ENCODE measurements at places on chromosomes 1 and 21.
A peak's percentile ranks its signal among the peaks of the same experiment; 100 is the strongest.

GRCh38 chr21:29621525-29621924 is 318.3 kb downstream of the GRIK1 start:
- DNase-seq, result no peak

- DNase-seq, result peak; percentile 21
Measured at GRCh38 chr1:13807209-13807608, 107.2 kb downstream of the PRDM2 start.

GRCh38 chr1:212355230-212355969 is 59.3 kb downstream of the PACC1 start:
- no peak for DNase-seq

DNA sequence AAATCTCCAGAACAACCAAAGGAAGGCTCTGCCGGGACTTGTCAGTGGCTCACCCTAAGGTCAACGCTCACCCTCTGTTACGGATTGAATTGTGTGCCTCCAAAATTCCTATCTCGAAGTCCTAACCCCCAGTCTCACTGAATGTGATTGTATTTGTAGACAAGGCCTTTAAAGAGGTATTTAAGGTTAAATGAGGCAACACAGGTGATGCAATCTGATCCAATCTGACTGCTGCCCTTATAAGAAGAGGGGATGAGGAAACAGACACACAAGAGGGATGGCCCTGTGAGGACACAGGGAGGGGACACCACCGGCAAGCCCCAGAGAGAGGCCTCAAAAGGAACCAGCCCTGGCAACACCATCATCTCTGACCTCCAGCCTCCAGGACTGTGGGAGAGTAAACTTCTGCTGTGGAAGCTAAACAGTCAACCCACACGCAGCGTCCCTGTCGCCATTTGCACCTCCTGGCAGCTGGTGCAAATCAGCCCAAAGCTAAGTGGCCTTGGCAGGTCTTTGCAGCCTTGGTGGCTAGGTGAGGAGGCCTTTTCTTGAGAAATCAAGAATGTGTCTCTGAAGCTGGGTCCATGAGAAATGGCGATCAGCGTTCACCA is 24.2 kb downstream of the UBASH3A start:
- DNase-seq, result no peak

DNA sequence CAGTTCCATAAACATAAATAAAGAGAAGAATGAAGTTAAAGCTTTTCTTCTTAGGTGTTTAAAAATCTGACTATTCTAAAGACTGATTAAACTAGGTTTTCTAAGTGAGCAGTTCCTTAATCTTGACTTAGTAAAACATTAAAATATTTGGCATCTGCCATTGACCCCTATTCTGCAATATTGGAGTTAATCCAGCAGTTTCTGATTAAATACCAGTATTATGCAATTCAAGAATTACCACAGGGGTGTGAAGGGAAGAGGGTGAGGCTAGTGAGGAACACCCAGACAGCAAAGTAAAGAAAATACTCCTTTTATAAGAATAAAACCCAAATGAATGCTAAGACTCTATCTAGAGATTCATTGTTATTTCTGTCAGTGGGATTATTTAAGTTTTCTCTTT is 40.9 kb downstream of the CLIC4 start:
- no peak for DNase-seq

DNA sequence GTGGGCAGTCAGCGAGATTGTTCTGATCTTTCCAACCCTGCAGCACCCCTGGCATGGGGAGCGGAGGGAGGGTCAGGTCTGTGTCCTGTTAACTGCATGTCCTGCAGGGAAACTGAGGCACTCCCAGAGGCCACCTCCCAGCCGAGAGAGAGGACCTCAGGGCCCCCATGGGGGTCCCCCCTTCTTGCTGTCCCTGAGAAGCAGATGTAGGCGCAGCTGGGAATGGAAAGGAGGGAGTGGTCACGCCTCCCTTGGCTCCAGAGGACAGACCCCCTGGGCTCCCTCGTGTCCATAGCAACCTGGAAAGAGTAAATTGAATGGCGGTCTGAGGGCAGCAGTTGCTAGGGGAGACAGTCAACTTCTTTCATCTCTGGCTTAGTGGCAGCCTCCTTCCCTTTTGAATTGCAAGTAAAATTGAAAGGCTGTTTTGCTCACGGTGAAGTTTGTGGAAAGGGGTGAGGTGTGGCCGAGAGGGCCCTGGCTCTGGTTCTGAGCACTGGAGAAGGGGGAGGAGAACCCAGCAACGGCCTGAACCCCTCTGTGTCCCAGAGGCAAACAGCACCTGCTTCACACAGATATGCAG is 4.9 kb downstream of the CROCC start:
- no peak for DNase-seq

DNA sequence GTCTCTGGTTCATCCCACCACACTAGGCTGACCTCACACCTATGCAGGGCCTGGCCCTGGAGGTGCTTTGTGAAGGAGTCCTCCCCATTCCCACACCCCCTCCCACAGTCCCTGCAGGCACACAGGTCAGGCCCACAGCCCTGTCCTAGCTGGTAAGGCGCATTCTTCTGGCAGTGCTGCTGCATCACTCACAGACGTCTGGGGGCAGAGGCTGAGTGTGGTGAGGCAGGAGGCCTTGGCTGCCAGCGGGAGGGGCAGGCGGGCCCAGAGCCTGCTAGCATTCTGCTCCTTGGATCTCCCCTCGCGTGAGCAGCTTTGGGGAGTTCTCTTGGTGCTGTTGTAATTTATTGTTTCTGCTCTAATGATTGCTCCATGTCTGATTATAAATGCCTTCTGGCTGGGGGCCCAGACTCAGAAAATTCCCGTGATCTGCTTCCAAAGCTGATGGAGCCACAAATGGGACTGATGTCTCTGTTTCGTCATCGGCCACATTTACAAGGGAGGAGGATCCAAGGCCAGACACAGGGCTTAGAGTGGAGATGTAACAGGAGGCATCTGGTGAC is 62.9 kb downstream of the TRABD2B start:
- no peak for DNase-seq

- DNase-seq, result no peak
Measured at GRCh38 chr1:206646504-206646903, 11.2 kb downstream of the DYRK3 start.

DNA sequence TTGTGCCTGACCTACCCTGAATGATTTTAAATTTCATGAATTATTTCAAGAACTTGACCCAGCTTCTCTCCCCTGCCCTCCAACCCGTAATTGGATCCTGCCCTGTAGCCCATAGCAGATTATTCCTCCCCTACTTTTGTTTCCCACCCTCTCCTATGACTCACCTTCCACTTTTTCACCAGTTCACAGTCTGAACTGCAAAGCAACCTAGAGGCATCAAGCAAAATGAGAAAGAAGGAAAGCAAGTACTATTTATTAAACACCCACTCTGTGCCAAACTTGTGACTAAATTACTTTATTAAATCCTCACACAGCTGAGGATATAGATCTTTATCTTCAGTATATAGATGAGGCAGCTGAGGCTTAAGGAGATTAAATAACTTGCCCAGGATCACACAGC is 20.7 kb upstream of the IKBKE start:
- DNase-seq, result no peak

GRCh38 chr1:108521990-108522393 is 37.9 kb upstream of the EEIG2 start:
- DNase-seq, result no peak
